Activated CD4-positive, CD25-positive, alpha-beta regulatory T cell treated with anti-CD3 and anti-CD28 coated beads, Interleukin-2, amount 50 U/mL, for 72 hours (primary cell): ENCODE measurements at places on chromosomes 4 and X.
A peak's percentile ranks its signal among the peaks of the same experiment; 100 is the strongest.

GRCh38 chrX:65668377-65669310, 1.2 kb downstream of the MSN start:
- peak; percentile 51 for DNase-seq

DNA sequence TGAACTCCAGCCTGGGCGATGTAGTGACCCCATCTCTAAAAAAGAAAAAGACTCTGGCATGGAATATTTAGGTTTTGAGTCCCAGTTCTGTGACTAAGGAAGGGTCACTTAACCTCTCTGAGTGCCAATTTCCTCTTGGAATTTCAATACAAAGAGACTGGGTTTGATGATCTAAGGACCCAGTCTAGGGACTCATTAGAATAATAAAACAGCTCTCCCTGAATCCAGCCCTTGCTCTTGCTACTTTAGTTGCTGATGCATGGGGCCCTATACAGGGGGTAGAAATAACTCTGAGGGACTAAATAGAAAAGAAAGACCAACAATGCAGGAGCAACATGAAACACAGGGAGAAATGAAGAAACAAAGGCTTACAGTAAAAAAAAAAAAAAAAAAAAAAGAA, 12.6 kb downstream of the C4orf54 start:
- no peak for DNase-seq

GRCh38 chrX:41870719-41871151, 52.6 kb downstream of the CASK start:
- no peak for DNase-seq

DNA sequence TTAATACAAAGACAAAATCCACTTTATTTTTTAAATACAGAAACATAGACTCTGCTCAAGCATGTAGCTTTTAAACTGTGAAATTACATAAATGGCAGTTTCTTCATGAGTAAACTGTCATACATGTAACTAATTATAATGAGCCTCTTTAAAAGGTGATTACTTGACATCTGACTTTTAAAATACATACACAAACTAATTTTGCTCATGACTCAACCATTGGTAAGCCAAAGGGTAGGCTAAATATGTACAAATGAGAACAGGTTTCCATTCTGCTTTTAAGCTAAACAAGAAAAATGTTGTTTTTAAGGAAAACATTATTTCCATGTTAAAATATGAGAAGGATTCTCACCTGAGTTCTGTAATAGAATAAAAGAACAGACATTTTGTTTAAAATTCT, 27.9 kb downstream of the CAMK2D start:
- DNase-seq, result no peak

GRCh38 chr4:78766650-78767049, 9.5 kb upstream of the BMP2K start:
- DNase-seq, result no peak

GRCh38 chrX:156001001-156001666, 3.6 kb downstream of the IL9R start:
- DNase-seq, result no peak

GRCh38 chrX:48465336-48465933, 4.6 kb downstream of the SLC38A5 start:
- no peak for DNase-seq

DNA sequence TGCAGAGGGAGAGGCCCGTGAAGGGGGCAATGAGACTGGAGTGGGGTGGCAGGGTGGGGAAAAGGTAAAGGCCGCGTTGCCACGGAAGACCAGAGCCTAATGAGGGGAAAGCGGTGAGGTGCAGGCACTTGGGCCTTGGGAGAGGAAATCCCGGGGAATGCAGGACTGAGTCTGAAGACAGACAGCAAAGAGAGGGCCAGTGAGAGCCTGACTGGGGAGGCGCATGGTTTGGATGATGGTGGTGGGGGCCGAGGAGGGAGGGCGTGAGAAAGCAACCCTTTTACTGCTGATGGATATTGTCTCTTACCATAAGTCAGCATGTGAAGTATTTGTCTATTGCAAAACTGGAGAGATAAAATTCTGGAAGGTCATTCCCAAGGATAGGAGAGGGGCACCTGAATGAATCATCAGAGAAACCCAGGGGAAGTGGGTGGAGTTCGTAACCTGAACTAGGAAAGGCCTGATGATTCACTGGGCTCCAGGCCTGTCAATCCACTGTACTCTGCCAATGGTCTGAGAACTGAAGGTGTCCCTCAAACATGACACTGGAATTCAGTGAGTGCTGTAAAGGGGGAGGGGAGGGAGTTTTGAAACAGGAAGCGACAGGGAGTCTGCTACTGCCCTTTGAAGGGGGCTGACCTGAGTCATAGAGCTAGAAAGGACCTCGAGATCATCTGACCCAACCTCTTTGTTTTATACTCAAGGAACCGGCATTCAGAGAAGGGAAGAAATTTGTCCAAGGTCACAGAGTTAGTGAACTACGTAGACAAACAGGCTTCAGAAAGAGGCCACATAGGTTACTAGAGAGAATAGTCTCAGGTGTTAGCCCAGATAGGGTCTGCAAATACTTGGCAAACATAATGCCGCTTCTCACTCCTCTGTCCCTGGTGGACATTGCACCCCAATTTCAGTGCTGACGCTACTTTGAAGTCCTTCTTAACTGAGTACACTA, 52.2 kb downstream of the NALF2 start:
- no peak for DNase-seq

DNA sequence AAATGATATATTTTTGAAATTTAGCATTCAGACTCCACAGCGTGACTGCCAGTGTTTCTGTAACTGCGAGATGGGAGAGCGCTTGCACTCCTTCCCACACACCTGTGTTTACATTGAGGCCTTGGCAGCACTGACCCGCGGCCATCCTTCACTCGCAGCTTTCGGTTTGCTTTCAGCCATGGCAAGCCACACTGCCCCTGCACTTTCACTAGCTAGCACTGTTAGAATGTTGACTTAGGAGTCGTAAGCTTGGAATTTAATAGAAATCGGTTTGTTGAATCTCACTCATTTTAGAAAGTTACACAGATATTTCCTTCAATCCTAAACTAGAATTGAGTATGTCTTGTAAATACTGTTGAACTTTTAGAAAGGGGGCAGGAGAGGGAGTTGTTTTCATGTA, 136.2 kb downstream of the CFAP299 start:
- no peak for DNase-seq

- no peak for DNase-seq
Measured at GRCh38 chr4:86482306-86483172, 111.6 kb upstream of the PTPN13 start.
